ENCODE measurements at places on chromosomes 5 and 9. TPM values are rescaled to one million over a fixed set of nuclear protein-coding genes. Genes with fewer than 3 reads are reported as not detected.

Gene PDE6A
- not detected for polyA plus RNA-seq

Gene CDH10
- polyA plus RNA-seq = not detected

Gene KIF24
- 0.46 TPM for polyA plus RNA-seq

Gene OTULIN
- polyA plus RNA-seq = 6.3 TPM

Gene C9orf153
- not detected for polyA plus RNA-seq

Gene CERCAM
- polyA plus RNA-seq = 12.1 TPM

Gene ECM2
- 1.2 TPM for polyA plus RNA-seq

Gene GHR
- polyA plus RNA-seq = 5.5 TPM

Gene PTTG1
- 17.4 TPM for polyA plus RNA-seq

Gene RNF180
- polyA plus RNA-seq = 2.4 TPM

Gene FST
- 7.0 TPM for polyA plus RNA-seq

Gene HK3
- 6.9 TPM for polyA plus RNA-seq

Gene PTGER4
- 1.9 TPM for polyA plus RNA-seq

Gene JAKMIP2
- 2.6 TPM for polyA plus RNA-seq

Gene SRP19
- 99.3 TPM for polyA plus RNA-seq

Gene FGF10
- 5.4 TPM for polyA plus RNA-seq

Gene LIFR
- polyA plus RNA-seq = 7.7 TPM

Gene NSD1
- polyA plus RNA-seq = 5.1 TPM

Gene LRRTM2
- not detected for polyA plus RNA-seq

Gene PCDHB16
- 0.20 TPM for polyA plus RNA-seq

Gene ADGRD2
- polyA plus RNA-seq = not detected

Gene CER1
- not detected for polyA plus RNA-seq

Gene ZNF883
- 1.1 TPM for polyA plus RNA-seq

Gene GOLM1
- 24.4 TPM for polyA plus RNA-seq

Gene DDX31
- polyA plus RNA-seq = 7.3 TPM

Gene PCDHB11
- polyA plus RNA-seq = 0.12 TPM

Gene FBP1
- 61.4 TPM for polyA plus RNA-seq

Gene HAVCR1
- not detected for polyA plus RNA-seq

Gene LCN10
- 18.4 TPM for polyA plus RNA-seq

Gene APBA1
- 0.50 TPM for polyA plus RNA-seq

Gene BRD3
- 6.4 TPM for polyA plus RNA-seq

Gene F2RL1
- polyA plus RNA-seq = 4.8 TPM

Gene TAF11L4
- not detected for polyA plus RNA-seq

Gene DND1
- 1.5 TPM for polyA plus RNA-seq

Gene NOTCH1
- 7.9 TPM for polyA plus RNA-seq

Gene ABLIM3
- polyA plus RNA-seq = 8.2 TPM

Gene UGT3A1
- not detected for polyA plus RNA-seq

Gene IL4
- not detected for polyA plus RNA-seq

Gene GABBR2
- not detected for polyA plus RNA-seq

Gene CAMK2A
- polyA plus RNA-seq = 0.06 TPM

Gene FAM169A
- polyA plus RNA-seq = 0.35 TPM

Gene SNCAIP
- polyA plus RNA-seq = 0.83 TPM

Gene LCN9
- not detected for polyA plus RNA-seq

Gene ABITRAM
- 15.1 TPM for polyA plus RNA-seq

Gene SURF4
- polyA plus RNA-seq = 57.0 TPM

Gene TCF7
- polyA plus RNA-seq = 3.7 TPM

Gene SH3GL2
- 8.0 TPM for polyA plus RNA-seq

Gene PPP1R26
- 7.4 TPM for polyA plus RNA-seq

Gene NUTM2F
- not detected for polyA plus RNA-seq

Gene TXN
- polyA plus RNA-seq = 473 TPM

Gene C9orf50
- polyA plus RNA-seq = not detected

Gene UBQLN1
- 34.5 TPM for polyA plus RNA-seq

Gene ODF2
- polyA plus RNA-seq = 7.2 TPM

Gene PCSK1
- not detected for polyA plus RNA-seq

Gene PGM5
- polyA plus RNA-seq = 10.6 TPM
